Hematopoietic multipotent progenitor cell treated with erythropoietin and hydrocortisone succinate and interleukin-3 and kit ligand, for 6 days (in vitro differentiated cells): ENCODE measurements at places on chromosomes 2 and 18.

- DNase-seq = no peak
Observed at GRCh38 chr2:178702361-178702760, 104.9 kb downstream of the TTN start.

GRCh38 chr2:141554810-141555209 lies 576.0 kb downstream of the LRP1B start:
- peak; percentile 65 for DNase-seq

- peak; percentile 83 for DNase-seq
Observed at GRCh38 chr2:137947728-137948336, 16.4 kb upstream of the HNMT start.

DNA sequence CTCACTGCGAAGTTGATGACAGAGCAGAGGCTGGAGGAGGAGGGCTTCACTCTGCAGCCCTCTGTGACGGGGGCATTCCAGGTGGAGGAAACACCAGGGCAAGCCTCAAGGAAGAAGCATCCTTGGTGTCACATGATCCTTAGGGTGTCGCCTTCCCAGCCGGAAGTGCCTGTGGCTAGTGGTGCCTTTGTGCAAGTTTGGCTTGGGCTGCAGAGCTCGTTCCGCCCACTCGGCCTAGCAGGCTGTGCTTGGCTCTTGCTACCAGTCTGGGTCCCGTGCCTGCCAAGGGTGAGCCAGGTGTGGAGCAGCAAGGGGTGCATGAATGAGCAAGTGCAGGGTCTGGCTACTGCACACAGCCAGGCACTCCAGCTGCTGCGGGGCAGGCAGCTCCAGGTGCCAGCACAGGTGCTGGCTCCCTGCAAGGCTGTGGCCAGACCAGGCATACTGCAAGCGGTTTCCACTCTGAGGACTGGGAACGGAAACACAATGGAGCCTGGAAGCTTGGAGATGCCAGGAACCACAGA lies 325.3 kb upstream of the SMIM21 start:
- no peak for DNase-seq

GRCh38 chr2:168538534-168538933 lies 82.5 kb downstream of the CERS6 start:
- DNase-seq = no peak

GRCh38 chr2:57759131-57759530 lies 287.5 kb upstream of the VRK2 start:
- no peak for DNase-seq

DNA sequence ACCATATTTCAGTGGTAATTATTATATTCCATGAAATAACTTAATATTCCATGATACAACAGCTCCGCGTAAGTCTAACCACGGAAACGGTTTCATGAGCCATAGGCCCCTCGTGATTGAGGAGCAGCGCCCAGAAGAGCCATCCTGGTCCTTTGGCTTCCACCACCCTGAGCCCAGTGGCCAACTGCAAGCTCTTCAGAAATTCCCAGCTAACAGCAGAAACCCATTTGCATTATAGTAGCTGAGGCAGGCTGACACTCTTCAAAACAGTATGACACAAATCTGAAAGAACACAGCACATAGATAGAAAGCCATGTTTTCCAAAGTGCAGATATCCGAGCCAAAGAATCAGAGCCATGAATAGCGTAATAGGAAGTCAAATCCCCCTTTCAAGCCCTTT lies 120.9 kb upstream of the NFATC1 start:
- DNase-seq = no peak

GRCh38 chr2:62785216-62785615 lies 79.7 kb downstream of the EHBP1 start:
- peak; percentile 18 for DNase-seq

DNA sequence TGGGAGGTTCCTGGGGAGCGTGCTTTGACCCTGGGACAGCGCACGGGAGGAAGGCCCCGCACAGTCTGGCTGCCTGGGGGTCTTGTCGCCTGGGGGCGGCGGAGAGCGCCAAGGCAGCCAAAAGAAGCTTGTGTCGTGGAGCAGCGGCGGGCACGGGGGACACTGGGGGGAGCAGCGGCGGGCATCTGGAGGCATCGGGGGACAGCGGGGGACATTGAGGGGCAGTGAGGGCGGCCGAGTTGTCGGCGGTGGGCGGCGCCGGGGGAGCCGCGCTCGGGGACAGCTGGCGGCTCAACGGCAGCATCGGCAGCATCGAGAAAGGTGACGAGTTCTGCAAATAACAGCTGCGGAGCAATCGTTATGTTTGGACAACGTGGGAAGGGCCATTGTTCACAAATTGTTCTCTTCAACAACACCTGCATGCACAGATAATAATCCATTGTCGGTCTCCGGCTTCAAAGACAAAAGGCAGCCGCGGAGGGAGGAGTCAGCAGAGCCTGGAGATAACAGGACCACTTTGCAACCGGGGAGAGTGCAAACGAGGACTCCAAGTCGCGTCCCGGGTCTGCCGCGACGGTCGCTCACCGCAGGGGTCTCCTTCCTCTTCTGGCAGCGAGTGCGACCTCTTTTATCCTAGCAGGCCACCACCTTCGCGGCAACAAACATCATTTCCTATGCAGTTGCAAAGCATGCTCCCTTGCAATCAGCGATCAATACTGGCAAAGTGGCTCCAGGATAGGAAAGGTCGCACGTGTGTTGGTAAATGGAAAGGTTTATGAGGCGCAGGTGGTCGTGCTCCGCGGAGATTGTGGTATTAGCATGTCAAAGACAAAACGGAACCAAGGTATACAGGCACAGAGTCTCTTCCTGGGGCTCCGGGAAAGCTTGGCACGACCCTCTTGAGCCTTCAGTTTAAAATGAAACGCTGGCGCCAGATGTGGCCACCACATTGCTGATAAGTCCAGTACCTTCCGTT lies 132.3 kb upstream of the DLX2 start:
- DNase-seq = peak; percentile 78

- DNase-seq = peak; percentile 42
Observed at GRCh38 chr2:96325041-96325883, at the start of gene ITPRIPL1. ITPRIPL1 (plus strand) TSS chr2:96325317; CDS start chr2:96325840, 523 bp downstream.

DNA sequence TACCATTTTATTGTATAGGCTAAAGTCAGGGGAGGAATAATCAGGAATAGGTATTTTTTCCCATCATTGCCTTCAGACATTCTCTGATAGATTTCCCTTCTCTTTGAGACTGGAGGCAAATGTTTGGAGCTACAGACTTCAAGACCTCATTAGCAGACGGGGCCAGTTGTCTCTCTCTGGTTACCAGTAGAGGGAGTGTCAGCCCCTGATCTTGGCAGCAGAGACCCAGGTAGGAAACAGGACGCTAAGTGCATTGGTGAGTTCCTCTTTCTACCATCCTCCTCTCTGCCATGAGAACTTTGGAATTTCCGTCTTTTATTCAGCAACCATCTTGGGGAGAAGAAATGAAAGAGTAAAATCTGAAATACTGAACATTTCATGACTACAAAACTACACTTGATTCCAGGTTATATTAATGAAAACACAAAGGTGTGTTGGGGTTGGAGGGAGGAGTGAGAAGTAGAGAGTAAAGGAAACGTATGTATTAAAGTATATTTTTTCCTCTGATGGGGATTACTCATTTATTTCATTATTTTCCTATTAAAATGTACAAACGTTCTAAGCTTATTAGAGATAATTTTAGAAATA lies 186.2 kb upstream of the GCFC2 start:
- DNase-seq = peak; percentile 41

DNA sequence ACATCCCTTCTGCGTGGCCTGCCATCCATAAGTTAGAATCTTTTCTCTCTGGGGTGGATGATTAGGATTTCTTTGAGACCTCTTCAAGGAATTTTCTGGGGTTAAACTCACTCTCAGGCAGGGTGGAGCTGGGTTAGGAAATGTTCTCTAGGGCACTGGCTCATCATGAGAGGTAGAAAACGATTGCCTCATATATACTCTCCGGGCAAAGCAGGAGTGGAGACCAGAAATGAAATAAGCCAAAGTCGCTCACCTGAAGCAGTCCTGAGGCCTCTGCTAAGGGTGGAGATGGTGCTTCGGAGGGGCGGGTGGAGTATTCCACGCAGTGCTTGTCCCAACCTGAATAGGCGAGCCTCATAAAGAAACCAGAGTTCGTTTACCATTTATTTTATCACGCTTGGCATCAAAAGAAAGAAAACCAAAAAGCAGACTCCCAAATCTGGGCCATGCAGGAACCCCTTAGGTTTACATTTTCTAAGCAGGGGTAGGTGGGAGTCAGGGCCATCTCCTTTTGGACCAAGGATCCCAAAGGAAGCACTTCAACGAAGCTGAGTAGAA lies 249.3 kb upstream of the MEIS1 start:
- no peak for DNase-seq

GRCh38 chr2:241771286-241772062 lies 5.1 kb upstream of the GAL3ST2 start:
- DNase-seq = no peak
